Aorta (tissue), 5 donors: ENCODE measurements at places on chromosomes 5 and 9.

GRCh38 chr5:64532212-64532611 is 26.4 kb downstream of the RGS7BP start:
- H3K27ac ChIP-seq, result no peak overlapping the region
- no peaks in the 10 kb centered on the region for H3K27me3 ChIP-seq
- no peaks in the 10 kb centered on the region for H3K36me3 ChIP-seq
- H3K4me1 ChIP-seq, result peaks cover 7% of the 10 kb centered on the region
- no peak overlapping the region for H3K4me3 ChIP-seq

DNA sequence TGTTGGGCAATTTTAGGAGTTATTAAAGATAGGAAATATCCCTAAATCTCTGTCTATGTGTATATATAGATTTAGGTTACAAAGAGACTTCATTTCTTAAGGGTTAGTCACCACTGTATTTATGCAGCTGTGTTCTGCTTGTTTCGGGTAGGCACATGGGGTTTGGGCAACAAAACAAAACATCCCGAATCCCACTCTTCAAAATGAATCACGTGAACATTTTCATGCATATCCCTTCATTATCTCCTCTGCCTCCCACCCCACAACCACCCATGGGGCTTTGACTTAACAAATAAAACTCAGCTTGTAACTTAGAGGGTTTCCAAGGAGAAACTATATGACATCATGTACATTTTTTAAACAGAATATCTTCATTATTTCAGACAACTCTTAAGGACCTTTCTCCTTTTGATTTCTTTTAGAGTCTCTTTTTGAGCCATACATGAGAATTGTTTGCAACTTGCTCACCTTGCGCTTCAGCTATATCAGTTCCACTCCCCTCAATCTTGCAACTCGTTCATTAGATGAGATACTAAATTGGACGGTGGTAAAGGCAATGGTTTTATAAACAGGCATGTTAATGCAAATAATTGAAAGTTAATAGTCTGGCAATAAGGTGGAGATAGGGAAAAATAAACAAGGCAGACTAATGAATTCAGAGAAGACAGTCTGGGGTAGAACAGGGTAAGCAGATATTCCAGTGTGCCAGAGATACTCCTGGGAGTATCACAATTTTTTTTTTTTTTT is 136.7 kb downstream of the CD180 start:
- no peaks in the 10 kb centered on the region for H3K36me3 ChIP-seq
- no peak overlapping the region for H3K4me3 ChIP-seq
- DNase-seq, result no peak

DNA sequence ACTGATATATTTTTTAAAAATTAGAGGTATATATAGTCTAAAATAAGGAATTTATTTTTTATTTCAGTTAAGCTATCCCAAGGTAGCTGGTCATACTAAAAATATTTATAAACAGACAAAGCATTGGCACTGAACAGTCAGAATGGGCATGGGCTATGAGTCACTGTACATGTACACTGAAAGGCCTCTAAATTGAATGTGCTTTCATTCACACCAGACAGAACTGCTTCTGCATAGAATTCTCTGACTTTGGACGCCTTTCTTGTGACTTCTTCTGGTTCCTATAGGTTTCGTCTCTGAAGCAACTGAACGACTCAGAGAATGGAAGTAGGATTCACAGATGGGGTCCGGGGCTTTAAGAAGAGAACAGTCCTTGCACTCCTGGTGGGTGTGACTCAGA is 394.8 kb upstream of the MEF2C start:
- no peaks in the 10 kb centered on the region for H3K36me3 ChIP-seq
- no peak for DNase-seq
- H3K4me1 ChIP-seq, result peaks cover 5% of the 10 kb centered on the region

GRCh38 chr5:168881427-168882149 is 302.4 kb upstream of the PANK3 start:
- H3K36me3 ChIP-seq, result no peaks in the 10 kb centered on the region
- H3K4me3 ChIP-seq, result no peak overlapping the region
- no peaks in the 10 kb centered on the region for H3K4me1 ChIP-seq
- no peak for DNase-seq
- H3K27ac ChIP-seq, result no peak overlapping the region

DNA sequence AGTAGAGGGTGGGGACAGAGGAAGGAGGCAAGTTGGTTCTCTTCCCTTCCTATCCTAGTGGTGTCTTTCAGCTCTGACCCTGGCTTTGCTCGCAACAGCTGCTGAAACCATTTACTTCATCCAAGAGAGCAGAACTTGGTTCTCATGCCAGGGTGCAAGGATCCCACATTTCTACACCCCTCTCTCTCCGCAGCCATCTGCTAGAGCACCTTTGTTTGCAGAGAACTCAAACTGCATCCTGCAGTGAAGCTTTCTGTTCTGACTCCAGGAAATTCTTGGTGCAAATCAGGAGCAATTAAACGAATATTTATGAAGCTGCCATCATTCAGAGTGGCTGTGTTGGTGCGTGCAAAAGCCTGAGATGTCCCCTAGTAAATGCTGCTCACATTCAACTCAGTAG is 31.9 kb downstream of the NEUROG1 start:
- DNase-seq, result no peak
- no peak overlapping the region for H3K27ac ChIP-seq
- no peaks in the 10 kb centered on the region for H3K36me3 ChIP-seq
- no peak overlapping the region for H3K4me3 ChIP-seq

- H3K27me3 ChIP-seq, result no peaks in the 10 kb centered on the region
- H3K4me1 ChIP-seq, result no peaks in the 10 kb centered on the region
- DNase-seq, result no peak
- no peak overlapping the region for H3K27ac ChIP-seq
These were observed 164.0 kb downstream of the TTC39B start for GRCh38 chr9:15142878-15143534.

DNA sequence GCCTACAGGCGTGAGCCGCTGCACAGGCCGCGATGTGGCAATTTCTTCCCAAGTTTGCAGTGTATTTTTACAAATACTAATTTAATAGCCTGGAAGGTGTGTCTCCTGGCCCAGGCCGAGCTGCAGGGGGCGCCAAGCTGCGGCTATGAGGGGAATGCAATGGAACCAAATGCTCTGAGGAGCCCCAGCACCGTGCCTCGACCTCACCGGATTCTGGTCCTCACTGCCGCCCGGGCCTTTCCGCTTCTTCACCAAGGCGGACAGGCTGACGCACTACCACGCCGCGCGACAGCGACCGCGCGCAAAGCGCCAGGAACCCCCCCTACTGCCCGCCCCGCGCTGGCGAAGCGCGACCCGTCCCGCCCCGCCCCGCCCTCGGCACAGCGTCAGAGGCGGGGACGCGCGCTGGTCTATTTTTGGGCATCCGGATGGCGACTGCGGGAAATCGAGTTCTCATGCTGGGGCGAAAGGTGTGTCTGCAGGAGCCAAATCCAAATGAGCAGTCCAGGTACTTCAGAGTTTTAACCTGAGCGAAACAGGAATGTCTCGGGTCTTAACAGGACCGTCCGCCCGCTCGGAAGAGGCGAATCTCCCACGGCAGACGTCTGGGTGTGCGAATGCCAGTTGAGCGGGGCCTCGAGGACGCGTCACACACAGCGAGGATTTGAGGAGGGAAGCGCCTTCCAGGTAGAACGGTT is 31.7 kb upstream of the PRXL2C start:
- no peaks in the 10 kb centered on the region for H3K4me1 ChIP-seq
- H3K36me3 ChIP-seq, result no peaks in the 10 kb centered on the region
- no peak overlapping the region for H3K27ac ChIP-seq
- DNase-seq, result peak; percentile 95
- H3K27me3 ChIP-seq, result no peaks in the 10 kb centered on the region
